ENCODE measurements at places on chromosomes 5 and 9.

- no peak for DNase-seq
Measured at GRCh38 chr5:137263371-137264005, 235.6 kb downstream of the SPOCK1 start.

DNA sequence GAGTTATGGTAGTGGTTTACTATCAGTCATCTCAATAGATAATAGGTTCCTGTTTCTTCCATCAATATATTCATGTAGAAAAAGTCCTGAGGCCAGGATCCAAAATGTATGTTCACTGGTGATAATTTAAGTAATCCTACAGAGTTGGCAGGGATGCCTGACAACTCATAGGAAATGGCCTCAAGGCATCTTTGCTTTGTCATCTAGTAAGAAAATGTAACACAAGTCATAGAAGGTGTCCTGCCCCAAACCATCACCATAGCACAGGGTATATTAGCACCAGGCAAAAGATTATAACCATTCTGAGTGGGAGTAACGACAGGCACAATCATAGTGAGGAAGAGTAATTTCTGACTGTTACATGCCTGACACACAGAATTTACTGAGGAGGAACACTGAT lies 257.0 kb downstream of the TMEM167A start:
- DNase-seq: no peak

GRCh38 chr5:171480239-171480638 lies 60.8 kb downstream of the FGF18 start:
- no peak for DNase-seq

DNA sequence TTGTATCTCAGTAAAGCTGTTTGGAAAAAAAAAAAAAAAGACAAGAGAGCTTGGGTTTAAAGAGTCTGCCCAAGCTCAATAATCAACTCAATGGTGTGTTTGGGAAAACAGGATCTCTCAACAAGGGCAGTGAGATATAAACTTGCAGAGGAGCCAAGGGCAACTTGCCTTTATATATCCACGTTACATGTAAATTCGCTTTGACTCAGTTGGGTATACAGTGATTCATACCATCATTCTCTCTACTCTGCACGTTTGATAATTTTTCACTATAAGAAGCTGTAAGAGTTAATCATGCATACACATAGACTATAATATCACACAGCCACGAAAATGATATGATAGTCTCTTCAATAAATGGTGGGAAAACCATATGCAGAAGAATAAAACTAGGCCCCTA lies 24.9 kb downstream of the ADAM19 start:
- no peak for DNase-seq

DNA sequence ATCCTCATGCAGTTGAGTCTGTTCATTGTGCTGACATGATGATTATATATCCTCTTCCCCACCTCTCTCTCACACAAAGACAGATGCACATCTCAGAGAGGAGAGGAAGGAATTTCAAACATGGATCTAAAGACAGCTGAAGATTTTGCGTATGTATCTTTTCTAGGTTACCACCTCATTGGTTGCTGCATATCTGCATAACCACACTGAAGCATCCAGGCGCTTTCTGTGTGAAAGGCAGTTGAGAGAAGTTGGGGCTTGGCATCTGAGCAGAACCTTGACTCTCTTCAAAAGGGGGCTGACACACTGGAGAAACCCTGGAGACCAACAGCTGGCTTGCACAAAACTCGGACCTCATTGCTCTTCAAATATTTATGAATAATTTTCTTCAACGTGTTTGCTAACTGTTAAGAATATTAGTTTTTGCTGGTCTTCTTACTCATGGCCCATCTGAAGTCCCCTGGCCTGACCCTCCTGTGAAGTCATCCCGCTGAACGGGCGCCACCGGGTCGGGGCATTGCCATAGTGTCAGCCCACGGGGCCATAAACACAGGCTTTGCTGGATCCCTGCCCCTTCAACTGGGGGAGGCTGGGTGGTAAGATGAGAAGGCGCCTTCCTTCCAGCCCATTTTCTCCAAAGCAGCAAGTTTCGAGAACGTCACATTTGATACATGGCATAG lies 593.2 kb upstream of the CLINT1 start:
- DNase-seq: no peak

DNA sequence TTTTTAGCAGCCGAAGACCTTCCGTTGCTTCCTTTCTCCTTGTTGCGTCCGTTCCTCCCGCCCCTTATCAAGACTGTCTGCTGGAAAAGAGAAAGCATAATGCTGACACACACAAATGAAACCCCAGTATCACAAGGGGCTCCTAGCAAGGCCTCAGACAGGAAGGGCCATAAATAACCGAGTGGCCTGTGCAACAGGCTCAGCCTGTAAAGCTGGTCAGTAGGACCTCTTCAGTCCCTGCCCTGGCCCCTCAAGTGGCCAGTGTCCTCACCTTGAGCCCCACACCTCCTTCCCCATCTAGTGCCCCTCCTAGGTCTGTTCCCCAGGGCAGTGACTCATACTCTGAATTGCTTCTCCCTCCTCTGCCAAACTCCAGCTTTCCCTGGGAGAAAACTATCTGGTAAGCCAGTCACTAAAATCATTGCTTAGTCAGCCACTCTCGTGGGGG lies 174.6 kb upstream of the IL12B start:
- DNase-seq: no peak

DNA sequence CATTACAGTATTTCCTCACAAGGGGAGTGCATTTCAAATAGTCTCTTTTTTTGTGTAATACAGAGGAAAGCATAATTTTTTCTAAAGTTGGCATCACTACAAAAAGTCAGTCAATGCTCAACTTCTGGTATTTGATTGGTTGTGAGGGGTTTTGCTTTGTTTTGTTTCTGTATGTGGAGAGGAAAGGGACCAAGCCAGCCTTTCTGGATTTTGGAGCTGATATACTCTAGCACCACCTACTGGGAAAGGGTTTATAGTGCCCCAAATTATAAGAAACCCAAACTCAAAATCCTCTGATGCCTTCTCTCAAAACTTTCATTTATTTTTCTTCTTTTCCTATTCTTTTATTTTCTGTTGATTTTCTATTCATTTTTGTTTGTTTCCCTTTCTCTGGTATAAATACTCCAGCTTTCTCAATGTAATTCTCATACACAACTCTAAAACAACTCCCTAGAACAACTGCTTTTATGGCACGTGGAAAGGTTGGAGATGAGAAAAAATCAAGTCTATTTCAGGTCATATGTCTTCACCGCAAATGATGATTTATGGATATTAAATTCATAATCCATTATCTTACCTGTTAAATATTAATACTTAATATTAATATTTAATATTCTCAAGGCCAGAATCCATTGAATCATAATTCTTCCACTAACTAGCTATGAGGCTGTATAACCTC lies 69.5 kb upstream of the ANXA1 start:
- DNase-seq: no peak

- DNase-seq: no peak
Measured at GRCh38 chr5:90885180-90885868, 326.7 kb downstream of the ADGRV1 start.
